ENCODE measurements at places on chromosomes 12 and 14.

DNA sequence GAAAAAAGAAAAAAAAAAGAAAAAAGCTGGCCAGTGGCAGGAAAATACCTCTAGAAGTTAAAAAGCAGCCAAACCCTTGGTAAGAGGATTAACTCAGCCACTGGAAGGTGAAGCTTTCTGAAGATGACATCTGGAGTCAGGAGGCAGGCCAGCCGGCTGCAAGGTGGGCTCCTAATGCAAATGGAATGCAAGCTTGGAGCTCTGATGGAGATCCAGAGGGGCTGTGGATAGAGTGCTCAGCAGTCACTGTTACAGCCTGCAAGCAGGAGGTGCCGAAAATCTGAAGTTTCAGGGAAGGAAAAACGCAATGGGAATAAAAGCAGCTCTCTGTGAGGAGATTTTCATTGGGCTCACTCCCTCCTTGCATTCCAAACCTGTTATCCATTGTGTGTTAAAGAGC is 41.0 kb downstream of the GSC start:
- DNase-seq, result no peak

DNA sequence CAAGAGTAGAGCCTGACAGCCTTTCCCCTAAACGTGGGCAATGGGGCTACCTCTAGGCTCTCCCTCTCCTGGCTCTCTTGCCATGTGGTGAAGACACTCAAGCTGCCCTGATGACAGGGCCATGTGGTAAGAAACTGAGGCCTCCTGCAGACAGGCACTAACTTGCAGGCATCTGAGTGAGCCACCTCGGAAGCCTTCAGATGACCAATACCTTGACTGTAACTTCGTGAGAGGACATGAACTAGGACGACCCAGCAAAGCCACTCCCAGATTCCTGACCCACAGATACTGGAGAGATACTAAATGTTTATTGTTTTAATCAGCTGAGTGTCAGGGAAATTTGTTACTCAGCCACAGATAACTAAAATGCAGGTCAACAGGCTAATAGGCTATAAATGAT is 96.4 kb downstream of the EFCAB11 start:
- no peak for DNase-seq

DNA sequence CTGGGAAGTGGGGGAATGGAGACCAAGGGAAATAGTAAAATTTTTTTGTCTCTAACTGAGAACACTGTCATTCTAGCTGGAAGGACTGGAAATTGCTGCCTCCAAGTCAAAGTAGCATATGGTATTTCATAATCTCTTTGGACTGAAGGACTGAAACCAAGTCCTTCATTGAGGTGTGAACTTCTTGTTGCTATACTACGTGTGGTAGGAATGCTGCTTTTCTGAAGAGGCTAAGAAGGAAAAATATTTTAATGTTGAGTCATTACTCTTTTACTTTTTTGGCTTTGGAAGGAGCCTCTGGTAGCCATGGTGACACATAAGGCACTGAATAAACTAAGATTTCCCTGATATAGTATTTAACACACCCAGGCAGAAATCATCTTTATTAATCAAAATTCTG is 465.4 kb downstream of the NPAS3 start:
- DNase-seq, result no peak

DNA sequence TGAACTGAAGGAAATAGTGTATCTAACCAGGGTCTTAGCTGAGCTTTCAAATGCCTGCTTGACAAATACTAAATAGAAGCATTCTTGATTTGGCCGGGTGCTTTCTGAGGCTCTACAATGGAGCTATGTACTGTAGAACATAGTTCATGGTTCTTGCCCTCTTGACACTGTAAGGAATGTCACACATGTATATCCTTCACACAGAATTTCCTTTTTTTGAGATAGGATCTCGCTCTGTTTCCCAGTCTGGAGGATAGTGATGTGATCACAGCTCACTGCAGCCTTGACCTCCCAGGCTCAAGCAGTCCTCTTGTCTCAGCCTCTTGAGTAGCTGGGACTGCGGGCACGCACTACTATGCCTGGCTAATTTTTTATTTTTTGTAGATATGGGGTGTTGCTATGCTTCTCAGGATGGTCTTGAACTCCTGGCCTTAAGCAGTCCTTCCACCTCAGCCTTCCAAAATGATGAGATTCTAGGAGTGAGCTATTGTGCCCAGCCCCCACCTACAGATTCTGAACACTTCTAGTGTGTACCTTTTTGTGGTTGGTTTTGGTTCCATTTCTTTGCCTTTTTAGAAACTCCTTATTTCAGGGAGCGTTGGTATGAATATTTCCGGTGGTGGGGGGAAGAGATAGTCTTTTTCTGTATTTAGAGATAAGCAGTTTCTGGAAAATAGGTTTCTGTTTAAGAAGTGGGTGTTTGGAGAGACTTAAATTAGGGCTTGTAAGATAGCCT is 4.2 kb downstream of the MLXIP start:
- DNase-seq, result no peak

GRCh38 chr12:83389237-83389996 is 702.7 kb downstream of the TMTC2 start:
- DNase-seq, result peak; percentile 24

- no peak for DNase-seq
These were observed 85.4 kb downstream of the LRRK2 start for GRCh38 chr12:40310211-40310610.

- no peak for DNase-seq
These were observed 159.5 kb upstream of the TMPO start for GRCh38 chr12:98355933-98356332.

DNA sequence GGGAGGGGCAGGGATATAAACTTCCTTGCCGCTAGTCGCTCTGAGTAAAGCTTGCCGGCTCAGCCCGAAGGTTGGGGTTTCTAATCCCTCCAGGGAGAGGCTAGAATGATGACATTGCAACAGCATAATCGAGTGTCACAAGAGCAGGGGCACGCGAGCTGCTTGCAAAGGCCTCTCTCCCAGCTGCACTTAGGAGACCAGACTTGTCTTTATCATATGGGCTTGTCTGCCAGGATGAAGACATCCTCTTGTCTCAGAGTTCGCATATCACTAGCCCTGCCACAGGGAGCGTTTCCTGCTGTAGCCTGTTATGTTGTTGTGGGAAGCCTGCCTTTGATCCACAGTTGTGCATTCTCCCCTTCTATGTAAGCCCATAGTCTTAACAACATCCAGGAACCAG is 180.0 kb downstream of the ESR2 start:
- no peak for DNase-seq

DNA sequence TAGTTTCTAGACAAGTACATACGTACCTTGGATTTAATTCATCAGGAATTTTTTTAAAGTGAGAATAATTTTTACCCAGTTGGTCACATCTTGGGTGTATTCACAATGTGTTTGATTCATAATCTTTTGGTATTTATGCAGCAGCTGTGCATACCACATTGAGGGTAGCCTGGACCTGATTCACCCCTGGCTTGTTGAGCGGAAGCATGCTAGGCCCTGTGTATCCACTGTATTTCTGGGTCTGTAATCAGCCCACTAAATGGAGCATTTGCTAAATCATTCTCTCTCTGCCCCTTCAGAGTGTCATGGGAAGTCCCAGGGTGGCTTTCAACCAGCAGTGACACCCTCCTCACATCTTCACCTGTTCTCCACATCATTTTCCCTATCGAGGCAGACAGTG is 203.8 kb upstream of the RGS6 start:
- DNase-seq, result no peak

GRCh38 chr14:78130356-78130755 is 39.8 kb upstream of the NRXN3 start:
- DNase-seq, result no peak

DNA sequence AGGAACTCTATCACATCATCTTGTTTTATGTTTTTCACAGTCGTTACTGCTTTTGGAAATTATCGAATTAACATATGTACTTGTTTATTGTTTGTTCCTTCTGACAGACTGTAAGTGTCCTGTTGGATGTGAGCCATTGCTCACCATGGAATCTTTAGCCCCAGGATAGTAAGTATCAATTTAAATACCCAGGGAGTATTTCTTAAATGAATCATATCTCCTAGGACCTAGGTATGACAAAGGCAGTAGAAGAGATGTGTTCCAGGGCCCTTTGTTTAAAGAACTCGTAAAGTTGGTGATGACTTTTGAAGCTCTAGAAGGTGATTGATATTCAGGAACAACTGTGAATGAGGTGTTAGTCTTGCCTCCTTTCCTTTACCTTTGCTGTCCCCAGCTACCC is 30.3 kb upstream of the STRAP start:
- DNase-seq, result no peak

GRCh38 chr12:131261906-131262305 is 308.2 kb downstream of the ADGRD1 start:
- DNase-seq, result no peak

- peak; percentile 22 for DNase-seq
These were observed 734 bp downstream of the FIGNL2 start for GRCh38 chr12:51847643-51848325.

DNA sequence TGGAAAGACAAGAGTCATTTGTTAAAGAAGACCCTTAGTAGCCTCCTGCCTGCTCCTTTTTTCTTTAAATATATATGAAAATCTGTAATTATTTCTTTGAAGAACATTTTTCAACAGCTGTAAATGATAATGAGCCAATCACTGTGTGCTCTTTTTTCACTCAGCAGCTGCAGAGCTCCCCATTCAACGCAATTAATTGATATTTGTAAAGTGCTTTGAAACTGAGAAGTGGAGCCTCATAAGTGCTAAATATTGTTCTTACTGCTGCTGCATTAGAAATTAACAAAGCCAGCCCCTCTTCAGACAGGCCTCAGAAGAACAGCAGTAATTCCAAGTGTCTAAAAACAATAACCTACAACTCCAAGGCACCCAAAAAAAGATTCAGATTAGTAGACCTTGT is 224.3 kb downstream of the GXYLT1 start:
- DNase-seq, result no peak

DNA sequence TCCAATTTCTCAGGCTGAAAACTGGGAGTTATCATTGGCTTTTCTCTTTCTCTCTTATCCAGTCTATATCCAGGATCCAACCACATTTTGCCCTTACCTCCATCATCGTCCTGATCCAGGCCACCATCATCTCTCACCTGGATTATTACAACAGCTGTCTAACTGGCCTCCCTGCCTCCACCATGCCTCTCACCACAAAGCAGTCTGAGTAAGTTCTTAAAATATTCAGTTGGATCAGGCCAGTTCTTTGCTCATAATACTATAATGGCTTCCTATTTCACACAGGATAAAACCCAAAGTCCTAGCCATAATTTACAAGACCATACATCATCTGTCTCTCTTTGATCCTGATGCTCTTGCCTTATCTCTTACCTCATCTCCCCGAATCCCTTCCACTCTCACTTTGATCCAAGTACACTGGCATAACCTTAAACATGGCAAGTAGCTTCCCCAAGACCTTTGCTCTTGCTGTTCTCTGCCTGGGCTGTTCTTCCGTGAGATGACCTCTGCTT is 133.4 kb upstream of the RAP1B start:
- no peak for DNase-seq

All from HEK293T (cell line).